Right lung (tissue), 10 donors: ENCODE measurements at places on chromosomes 6 and 20. TPM values are rescaled to one million over a fixed set of nuclear protein-coding genes. Genes with fewer than 3 reads are reported as not detected.

- DNase-seq, result no peak
Observed at GRCh38 chr6:147058786-147059385, 145.3 kb upstream of the STXBP5 start.

GRCh38 chr6:52557389-52558265 is 19.2 kb downstream of the TRAM2 start:
- DNase-seq, result no peak

The RNF5 gene
- 80.6 TPM for polyA plus RNA-seq

- DNase-seq, result no peak
Observed at GRCh38 chr20:25039697-25040437, 18.1 kb downstream of the ACSS1 start.

The MTHFD1L gene
- 14.5 TPM for polyA plus RNA-seq

DNA sequence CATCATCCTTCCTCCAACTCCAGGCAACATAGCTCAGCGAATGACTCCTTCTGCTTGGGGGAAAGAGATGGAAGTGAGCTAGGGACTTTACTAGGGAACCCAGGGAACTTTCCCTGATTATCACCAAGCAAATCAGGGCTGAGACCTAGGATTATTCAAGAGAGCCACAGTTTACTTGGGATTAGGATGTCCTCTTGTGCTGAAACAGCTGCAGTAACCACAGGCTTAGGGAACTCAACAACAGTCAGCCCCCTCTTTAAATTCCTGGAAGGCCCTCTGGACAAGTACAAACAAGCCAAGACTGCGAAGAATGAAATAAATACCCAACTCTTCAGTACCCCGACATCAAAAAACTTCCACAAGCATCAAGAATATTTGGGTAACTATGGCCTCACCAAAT is 700.9 kb downstream of the COL12A1 start:
- no peak for DNase-seq
